ENCODE measurements at places on chromosomes 7 and 10.

GRCh38 chr7:130356876-130357611 is 12.4 kb downstream of the CPA5 start:
- DNase-seq = no peak

- DNase-seq = no peak
These were observed 6.0 kb upstream of the FAM170B start for GRCh38 chr10:49139846-49140195.

- no peak for DNase-seq
These were observed 29.0 kb downstream of the ATOH7 start for GRCh38 chr10:68202960-68203353.

- no peak for DNase-seq
These were observed 576.7 kb upstream of the POT1 start for GRCh38 chr7:125506331-125506730.
